ENCODE measurements at places on chromosomes 11 and 22.

GRCh38 chr22:39689421-39689820 lies 118.9 kb downstream of the CACNA1I start:
- no peak for DNase-seq

- DNase-seq = no peak
Measured at GRCh38 chr11:12950670-12951069, 58.4 kb upstream of the RASSF10 start.

DNA sequence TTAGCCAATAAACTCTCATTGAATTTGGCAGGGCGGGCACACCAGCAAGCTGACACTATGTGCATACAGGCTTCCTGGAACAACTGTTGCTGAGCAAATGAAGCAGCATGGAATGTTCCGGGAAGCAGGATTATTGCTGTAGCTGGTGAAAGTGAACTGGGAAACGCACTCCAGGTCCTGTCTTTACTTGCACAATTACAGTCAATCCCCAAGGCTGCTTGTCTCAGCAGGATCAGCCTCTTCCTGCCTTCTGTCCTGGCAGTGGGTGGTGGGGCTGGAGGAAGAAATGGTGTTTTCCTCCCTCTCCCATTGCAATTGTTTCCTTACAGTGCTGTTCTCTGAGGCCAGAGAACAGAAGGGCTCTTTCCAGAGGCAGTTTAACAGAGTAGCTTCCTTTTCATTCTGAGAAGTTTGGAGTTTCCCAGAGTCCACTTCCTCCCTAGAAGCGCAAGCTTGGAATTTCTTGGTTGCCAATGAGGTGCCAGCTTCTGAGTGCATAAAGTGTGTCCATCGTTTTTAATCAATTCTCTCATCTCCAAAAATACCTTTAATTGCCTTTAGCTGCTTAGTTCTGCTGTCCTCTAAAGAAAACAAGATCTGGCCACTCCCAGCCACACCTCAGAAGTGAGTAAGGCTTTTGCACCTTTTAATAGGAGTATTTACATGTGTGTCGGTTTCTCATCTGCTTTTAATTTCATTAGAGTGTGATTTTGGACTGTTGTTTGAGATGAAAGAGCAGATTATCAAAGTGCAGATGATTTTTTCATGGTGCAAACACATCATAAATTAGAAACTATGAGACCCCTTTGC lies 19.9 kb downstream of the CD44 start:
- no peak for DNase-seq

DNA sequence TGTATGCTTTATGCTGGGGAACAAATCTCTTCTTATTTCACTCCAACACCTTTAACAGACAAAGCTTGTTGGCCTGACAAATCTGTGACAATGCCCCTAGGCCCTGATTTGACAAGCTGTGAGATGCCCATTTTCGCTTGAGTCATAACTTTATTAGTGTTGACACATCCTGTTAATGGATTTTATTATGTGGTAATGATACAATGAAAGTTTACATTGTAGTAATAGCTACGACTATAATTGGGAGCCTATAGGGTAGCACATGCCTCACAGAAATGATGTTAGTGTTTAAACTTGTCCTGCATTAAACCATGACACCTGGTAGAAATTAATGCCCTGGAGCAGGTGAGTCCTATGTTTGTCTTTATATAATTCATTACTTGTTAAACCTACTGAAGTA lies 3.3 kb upstream of the MMP10 start:
- DNase-seq = no peak

DNA sequence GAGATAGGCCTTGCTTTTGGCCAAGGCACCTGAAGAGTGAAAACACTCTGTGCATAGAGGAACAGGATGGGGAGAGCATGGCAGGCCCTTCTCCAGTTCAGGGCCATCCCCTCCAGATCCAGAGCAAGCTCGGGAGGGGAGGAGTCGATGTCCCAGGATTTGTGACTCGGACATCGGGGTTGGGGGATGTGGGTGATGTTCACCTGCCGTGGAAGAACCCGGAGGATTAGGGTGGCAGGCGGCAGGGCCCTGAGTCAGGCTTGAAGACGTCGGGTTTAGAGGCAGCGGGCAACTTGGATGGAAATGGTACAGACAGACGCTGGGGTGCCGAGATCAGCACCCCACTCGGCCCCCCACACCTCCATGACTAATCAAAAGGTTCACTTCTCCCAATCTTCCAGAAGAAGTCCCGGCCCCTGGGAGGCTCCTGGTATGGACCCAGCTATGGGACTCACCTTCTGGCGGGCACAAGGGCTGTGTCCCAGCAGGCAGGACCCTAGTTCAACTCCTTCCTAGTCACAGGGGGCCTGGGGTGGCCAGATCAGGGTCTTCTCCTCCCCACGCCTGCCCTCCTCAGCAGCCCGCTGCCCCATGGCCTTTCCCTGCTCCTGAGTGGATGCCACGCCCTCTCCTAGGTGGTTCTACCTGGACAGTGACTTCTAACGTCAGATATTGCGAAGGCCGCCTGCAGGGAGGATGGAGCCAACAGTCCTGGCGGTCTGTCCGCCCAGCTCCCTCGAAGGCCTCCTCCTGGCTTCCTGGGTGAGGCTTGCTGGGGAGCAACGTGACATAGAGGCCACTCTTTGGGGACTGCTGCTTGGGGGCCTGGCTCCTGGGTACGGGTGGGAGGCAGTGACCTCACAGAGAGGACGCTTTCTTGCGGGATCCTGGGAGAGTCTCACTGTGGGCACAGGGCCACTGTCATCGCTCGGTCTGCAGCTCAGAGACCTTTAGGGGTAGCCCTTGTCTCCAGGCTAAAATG lies 792.5 kb downstream of the BRD1 start:
- DNase-seq = no peak

GRCh38 chr11:130827451-130828377 lies 88.6 kb downstream of the SNX19 start:
- DNase-seq = no peak

DNA sequence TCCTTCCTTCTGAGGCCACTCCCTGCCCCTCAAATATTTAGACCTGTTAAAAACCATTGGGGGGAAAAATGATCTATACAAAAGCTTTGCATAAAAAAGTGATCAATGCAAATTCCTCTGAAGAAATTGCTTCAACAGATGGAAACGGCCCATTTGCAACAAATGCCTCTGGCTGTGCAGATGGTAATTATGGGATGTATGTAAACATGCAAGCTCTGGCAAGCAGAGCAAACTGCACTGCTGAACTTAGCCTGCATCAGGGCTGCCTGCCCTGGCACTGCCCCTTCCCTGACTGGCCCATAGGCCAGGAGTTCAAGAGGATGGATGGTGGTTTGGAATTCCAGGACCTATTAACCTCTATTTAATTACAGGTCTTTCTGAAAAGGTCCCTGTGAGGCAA lies 388.7 kb downstream of the MIAT start:
- no peak for DNase-seq

- no peak for DNase-seq
Measured at GRCh38 chr11:111591187-111591960, 10.9 kb upstream of the SIK2 start.
